Activated T-cell treated with anti-CD3 and anti-CD28 coated beads, Interleukin-2, amount 50 U/mL, for 4 hours (primary cell): ENCODE measurements at places on chromosomes 13 and 19. TPM values are rescaled to one million over a fixed set of nuclear protein-coding genes. Genes with fewer than 3 reads are reported as not detected.

GRCh38 chr13:79621449-79621848 lies 140.5 kb downstream of the NDFIP2 start:
- no peak for DNase-seq

- no peak for DNase-seq
Observed at GRCh38 chr13:35139591-35139990, 197.5 kb downstream of the NBEA start.

The ZNF155 gene
- 4.2 TPM for total RNA-seq

The KLK3 gene
- not detected for total RNA-seq
